ENCODE measurements at places on chromosomes 2 and 18.
A peak's percentile ranks its signal among the peaks of the same experiment; 100 is the strongest.

- no peak for DNase-seq
Observed at GRCh38 chr2:45943219-45944044, 292.0 kb downstream of the PRKCE start.

- DNase-seq: peak; percentile 64
Observed at GRCh38 chr18:59402432-59403090, 43.5 kb upstream of the LMAN1 start.

DNA sequence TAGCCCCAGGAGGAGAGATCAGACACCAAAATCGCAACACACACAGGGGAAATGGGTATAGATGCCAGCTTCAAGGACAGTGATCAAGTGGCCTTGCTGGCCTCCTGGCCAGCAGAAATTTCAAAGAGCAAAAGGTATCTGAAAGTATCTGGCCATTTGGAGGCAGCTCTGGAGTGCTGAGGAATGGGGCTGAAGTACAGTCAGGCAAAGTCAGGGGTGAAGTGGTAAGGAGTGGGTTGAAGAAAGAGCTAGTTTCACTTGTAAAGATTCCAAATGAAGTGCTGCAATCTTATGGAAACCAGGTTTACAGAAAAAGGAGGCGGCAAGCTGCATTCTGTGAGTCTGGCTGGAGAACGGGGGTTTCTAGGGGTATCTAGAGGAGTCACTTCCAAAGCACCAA, 19.2 kb upstream of the PCBP1 start:
- DNase-seq: no peak

GRCh38 chr18:11526675-11527074, 82.7 kb upstream of the SLC35G4 start:
- no peak for DNase-seq
